NCI-H1436 (cell line): ENCODE measurements at places on chromosomes 12 and 14.
A peak's percentile ranks its signal among the peaks of the same experiment; 100 is the strongest.

DNA sequence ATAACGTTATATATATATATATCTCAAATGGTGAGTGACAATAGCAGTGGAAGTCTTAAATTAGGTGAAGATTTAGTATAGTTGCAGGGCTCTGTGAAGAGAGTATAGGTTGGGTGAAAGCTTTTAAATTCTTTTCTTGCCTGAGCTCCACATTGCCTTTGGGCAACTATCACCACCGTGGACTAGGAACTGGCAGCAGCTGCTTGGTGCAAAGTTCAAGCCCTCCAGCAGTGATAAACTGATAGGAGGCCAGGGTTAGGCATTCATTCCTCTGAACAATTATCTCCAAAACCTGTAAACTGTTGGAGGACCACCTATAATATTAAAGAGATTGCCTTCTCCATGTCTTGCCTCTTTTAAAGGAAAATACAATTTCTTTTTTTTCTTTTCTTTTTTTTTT lies 91.2 kb upstream of the ATXN7L3B start:
- DNase-seq, result no peak

- no peak for DNase-seq
These were observed 94.0 kb downstream of the BCAT1 start for GRCh38 chr12:24854908-24855307.

- DNase-seq, result no peak
These were observed 218.6 kb upstream of the SYT1 start for GRCh38 chr12:78645956-78646355.

DNA sequence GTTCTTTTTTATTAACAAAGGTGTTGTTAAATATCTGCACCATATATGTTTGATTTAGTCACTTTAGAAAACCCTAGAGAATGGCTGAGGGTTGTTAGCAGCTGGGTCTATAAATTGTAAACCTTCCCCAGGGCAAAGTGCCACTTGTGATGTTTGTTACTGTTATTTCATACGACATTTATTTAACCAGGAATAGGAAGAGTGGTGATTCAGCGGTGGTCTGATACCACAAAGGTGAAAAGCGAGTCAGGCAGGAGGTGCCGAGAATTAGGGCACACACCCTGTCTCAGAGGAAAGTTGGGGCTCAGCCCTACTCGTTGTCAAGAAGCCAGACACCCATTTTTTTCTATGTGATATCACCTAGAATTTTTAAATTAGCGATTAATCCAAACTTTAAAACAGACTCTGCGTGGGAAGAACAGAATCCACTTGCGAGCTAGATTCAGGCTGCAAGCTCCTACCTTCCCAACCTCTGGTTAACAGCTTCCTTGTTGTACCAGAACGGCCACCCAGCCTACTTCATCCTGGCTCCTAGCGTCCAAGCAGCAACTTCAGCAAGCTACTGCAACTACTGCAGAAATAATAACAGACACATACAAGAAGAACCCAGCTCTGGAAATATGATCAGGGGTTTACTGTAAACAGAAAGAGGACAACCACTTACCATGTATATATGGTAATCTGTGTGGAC lies 126.7 kb downstream of the TMEM132D start:
- peak; percentile 57 for DNase-seq

DNA sequence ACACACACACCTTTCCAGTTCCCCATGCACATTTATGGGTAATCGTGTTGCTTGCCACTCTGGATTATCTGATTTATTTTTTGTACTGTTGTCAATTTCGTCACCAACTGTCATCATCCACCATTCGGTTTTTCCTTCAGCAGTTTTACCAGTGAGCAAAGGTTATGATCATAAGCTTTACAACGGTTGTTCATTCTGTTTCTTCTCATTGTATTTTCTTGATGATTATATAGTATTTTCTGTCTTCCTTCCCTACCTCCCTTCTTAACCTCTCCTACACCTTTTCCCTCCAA lies 680 bp downstream of the NECAP1 start:
- DNase-seq, result no peak

GRCh38 chr14:73787486-73788316 lies 63.9 kb upstream of the PTGR2 start:
- DNase-seq, result no peak

DNA sequence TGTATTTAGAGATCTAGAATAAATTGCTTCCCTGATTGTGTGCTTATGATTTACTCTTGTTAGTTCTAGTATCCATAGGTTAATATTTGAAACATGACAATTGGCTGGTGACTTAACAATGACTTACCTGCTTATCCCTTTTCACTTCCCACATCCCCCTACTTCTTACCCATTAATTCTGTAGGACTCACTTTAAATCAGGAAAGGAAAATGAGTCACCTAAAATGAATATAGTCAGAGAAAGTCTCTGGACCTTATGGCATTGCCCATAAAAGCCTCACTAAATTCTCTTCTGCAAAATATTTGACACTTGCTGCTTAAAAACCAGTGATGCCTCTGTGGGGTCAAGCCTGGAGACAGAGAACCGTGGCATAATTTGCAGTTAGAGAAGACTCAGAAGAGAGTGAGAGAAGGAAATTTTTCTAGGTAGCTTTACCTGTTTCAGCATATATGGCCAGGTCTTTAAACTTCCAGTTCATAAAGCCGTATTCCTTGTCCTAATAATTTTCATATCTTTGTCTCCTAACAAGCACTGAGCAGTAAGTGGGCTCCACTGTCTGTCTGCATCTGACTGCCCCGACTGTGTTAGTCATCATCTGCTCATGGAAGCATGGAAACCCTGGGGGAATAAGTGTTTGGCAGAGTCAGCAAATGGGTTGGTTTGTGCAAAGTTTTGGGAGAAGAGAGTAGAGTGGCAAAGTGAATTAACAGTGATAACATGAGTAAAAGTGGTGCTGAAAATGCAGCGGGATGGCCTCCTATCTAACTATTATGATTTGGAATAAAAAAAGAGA lies 294.4 kb downstream of the AKAP6 start:
- no peak for DNase-seq

DNA sequence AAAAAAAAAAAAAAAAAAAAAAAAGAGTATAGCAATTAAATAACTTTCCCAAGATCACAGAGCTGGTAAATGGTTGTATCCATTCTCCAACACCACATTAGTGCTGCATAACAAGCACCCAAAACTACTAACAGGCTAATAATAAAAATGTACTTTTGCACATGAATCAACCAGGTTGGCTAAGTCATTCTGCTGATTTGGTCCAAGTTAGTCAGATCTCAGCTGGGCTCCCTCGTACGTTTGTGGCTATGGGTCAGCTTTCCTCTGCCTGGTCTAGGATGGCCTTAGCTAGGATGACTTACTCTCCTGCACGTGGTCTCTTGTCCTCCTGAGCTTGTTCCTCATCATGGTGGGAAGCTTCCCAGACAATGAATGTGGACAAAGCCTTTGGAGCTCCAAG lies 7.9 kb upstream of the PLEKHG6 start:
- no peak for DNase-seq

GRCh38 chr12:70692681-70693288 lies 55.6 kb upstream of the PTPRB start:
- no peak for DNase-seq

- no peak for DNase-seq
These were observed 21.5 kb upstream of the IFNG start for GRCh38 chr12:68180792-68181744.

DNA sequence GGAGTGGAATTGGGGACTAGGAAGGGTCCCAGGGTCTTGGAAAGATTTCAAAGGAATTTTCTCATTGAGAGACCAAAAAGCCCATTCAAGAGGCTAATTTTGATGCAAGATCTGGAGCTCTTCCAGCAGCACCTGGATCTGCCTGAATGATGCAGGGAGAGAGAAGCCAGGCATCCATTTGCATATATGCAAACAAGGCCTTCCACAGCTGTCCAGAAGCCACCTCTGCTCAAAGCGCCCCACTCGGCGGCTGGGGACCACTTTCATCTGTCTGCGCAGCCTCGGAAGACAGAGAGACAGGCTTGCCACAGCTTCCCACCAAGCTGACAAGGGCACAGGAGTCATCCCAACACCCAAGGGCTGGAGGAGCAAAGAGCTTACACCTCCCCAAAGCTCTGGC lies 295.6 kb downstream of the DPF3 start:
- DNase-seq, result no peak

DNA sequence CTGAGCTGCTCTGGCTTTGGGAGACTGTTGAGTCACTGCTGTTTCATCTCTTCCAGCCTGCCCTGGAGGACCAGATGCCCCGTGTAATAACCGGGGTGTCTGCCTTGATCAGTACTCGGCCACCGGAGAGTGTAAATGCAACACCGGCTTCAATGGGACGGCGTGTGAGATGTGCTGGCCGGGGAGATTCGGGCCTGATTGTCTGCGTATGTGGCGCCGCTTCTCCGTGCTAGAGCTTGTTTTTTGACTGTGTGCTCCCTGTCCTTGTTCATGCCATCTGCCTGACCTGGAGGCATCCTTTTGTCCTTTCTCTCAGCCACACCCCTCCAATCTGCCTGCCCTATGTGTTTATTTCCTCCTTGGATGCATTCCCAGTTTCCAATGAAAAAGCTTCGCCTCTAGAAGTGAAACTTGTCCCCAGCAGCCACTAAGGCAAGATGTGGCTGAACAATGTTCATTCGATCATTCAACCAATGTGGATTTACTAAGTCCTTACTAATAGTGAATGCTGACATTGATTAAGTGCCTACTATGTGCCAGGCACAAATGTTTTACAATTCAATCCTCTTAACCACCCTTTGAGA lies 98.6 kb downstream of the NT5DC3 start:
- no peak for DNase-seq

- no peak for DNase-seq
These were observed 37.3 kb downstream of the PTGER2 start for GRCh38 chr14:52351233-52352060.

GRCh38 chr12:55607821-55608594 lies 28.7 kb upstream of the OR10P1 start:
- no peak for DNase-seq

- DNase-seq, result no peak
These were observed 51.3 kb downstream of the ZNF664 start for GRCh38 chr12:124024263-124024678.

GRCh38 chr12:108833757-108834472 lies 23.5 kb downstream of the SSH1 start:
- no peak for DNase-seq

- DNase-seq, result no peak
These were observed 464.8 kb upstream of the RGS6 start for GRCh38 chr14:71467361-71467811.

DNA sequence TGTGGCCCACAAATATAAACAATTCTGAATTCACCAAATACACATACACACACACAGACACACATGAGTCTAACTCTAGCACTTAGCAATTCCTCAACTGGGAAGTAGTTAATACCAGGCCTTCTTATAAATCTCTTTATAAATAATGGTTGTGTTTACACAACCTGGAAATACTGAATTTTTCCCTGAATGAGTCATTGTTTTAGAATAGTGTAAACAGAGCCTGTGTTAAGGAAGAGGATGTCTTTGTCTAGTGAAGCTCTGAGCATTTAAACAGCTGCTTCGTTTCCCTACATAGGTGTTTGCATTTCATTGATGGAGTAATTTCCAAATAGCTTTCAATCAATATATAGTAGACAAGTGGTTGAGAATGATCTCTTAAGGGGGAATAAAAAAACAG lies 218.8 kb downstream of the BTG1 start:
- DNase-seq, result peak; percentile 12

DNA sequence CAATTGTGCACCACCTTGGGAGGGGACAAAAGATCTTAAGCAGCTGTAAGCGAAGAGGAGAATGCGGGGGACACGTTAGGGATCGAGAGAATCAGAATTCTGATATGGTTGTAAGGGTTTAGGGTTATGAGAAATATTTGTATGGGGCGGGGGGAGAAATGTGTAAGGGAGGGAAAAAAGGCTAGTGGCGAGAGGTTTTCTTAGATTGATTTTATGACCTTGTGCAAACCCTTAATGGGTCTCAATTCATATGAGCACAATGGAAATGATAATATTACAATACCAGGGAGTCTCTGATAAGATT lies 396 bp downstream of the NDUFA9 start:
- no peak for DNase-seq

- DNase-seq, result no peak
These were observed 9.4 kb downstream of the ZBTB39 start for GRCh38 chr12:56996793-56997545.

DNA sequence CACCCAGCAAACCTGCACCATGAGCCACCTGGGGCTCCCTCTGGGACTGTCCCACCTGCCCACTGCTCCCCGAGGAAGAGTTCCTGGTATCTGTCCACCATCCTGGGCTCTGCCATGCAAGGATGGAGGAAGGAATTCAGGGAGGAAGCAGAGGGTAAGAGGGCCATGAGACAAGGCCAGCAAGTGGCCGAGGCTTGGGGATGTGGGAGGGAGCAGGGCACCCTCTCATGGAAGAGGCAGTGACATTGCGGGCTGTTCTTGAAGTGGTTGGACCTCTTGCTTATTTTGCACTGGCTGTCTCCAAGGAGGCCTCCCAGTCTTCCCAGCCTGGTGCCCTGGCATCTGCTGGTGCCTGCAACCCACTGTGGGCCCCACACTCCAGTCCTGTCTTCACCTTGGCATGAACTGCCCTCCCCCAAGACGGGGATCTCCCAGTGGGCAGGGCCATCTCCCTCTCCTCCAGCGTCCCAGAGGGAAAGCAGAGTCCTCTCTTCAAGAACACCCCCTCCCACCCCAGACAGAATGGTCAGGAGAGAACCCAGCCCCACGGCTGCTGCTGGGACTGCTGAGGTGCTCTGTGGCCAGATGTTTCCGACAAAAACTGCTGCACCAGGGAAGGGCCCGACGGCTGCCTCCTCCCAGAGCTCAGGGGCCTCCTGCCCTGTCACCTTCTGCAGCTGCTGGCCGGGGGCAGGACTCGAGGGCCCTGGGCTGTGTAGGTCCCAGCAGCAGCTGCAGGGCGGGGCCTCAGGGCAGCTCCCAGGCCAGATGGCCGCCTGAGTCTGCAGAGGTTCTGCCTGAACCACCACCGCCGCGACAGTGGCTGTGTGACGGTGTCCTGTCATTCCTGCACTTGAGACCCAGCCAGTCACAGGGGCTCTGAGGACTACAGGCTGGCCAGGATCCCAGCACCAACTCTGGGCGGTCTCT lies 1.8 kb upstream of the AKT1 start:
- DNase-seq, result no peak

- peak; percentile 60 for DNase-seq
These were observed 70.7 kb downstream of the SRRM4 start for GRCh38 chr12:119052001-119052400.

- DNase-seq, result no peak
These were observed 45.1 kb upstream of the HMGA2 start for GRCh38 chr12:65779091-65779642.

DNA sequence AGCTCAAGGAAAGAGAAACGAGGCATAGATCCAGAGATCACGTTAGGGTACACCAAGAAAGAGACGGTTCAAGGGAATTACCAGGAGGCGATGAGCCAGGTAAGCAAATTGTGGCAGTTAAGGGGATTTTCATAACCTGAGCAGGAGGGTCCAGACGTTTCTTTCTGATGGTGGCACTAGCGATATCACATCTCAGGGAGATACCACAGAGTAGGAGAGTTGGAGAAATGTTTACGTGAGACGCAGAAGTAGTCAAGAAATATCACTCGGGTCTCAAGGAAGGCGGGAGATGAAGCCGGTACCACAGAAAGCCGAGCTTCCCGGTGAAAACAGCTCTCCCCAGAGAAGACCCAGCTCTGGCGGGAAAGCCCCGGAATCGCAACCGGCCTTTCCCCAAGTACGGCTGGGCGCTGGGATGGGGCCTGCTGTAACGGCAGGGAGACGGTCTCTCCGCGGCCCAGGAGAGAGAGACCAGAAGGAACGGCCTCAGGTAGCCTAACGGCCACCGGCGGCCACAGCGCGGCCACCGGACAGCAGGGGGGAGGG lies 485 bp downstream of the SENP1 start:
- no peak for DNase-seq
